ENCODE measurements at places on chromosomes 6 and 20.

- no peak for DNase-seq
These were observed 8.3 kb downstream of the KIF3B start for GRCh38 chr20:32285621-32286371.

GRCh38 chr6:21180155-21180554, 413.4 kb upstream of the SOX4 start:
- no peak for DNase-seq

DNA sequence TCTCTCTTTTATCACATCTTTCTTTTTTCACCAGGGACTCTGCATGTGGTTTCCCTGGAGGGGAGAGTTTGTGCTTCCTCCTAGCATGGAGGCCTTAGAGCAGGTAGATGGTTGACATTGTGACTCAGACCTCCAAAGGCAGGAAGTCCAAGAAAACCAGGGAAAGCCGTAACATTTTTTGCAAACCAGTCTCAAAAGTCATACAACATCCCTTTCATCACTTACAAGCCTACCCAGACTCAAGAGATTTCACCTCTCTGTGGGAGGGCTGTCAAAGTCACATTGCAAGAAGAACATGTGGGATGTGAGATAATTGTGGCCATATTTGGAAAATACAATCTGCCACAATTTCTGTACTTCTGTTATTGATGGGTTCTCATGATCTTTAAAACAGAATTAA, 46.2 kb downstream of the SNRNP48 start:
- no peak for DNase-seq

DNA sequence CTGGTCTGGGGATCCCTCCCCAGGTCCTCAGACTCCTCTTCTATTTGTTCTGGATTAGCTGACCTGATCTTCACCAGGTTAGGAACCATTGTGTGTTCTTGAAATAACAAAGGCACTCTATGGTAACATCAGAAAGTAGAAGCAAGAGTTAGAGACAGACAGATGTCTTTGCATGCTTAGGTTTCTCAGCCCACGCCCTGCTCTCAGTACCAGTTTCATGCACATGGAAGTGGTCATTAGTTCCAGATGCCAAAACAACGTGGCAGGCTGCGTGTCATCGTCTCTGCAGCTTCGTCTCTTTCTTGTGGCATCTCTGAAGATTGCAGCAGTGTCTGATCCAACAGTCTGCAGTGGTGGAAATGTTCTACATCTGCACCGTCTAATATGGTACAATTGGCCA, 89.4 kb downstream of the PACRG start:
- no peak for DNase-seq

GRCh38 chr6:82365016-82365795, 1.6 kb downstream of the TPBG start:
- no peak for DNase-seq

DNA sequence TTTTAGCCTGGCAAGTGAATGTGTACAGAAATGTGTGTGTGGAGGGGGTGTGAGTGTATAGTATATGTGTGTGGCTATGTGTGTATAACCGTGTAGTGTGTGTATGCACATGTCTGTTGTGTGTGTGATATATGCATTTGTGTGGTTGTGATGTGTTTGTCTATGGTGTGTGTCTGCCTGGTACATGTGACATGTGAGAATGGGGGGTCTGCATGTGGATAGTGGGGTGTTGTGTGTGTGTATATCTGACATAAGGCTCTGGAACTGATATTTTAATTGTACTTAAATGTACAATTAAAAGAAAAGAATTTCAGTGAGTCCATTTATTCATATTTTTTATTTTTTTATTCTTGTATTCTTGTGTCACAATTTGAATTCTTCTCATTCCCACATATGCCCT, 57.2 kb upstream of the CNR1 start:
- no peak for DNase-seq

- peak; percentile 20 for DNase-seq
These were observed 272.7 kb upstream of the PLCB4 start for GRCh38 chr20:8796088-8796660.

- no peak for DNase-seq
These were observed 36.2 kb upstream of the MRPS18A start for GRCh38 chr6:43723737-43724295.

DNA sequence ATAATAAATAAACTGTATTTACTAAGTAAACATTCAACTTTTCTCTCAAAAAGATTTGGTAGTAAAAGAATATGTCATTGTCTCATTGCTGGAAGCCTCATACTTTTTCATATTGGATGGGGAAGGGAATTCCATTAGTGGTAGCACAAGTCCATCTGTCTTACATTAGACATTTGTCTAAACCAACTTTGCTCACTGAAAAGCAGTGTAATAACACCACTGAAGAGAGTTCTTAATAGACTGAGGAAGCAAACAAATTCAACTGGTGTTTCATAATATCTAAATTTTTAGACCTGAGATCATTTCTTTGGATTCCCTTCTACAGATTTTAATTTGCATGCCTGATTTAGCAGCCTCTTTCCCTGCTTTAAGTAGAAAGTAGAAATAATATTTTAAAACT, 62.7 kb downstream of the PLCB1 start:
- no peak for DNase-seq

- DNase-seq = no peak
These were observed 57.9 kb upstream of the MAP7 start for GRCh38 chr6:136607932-136608772.

DNA sequence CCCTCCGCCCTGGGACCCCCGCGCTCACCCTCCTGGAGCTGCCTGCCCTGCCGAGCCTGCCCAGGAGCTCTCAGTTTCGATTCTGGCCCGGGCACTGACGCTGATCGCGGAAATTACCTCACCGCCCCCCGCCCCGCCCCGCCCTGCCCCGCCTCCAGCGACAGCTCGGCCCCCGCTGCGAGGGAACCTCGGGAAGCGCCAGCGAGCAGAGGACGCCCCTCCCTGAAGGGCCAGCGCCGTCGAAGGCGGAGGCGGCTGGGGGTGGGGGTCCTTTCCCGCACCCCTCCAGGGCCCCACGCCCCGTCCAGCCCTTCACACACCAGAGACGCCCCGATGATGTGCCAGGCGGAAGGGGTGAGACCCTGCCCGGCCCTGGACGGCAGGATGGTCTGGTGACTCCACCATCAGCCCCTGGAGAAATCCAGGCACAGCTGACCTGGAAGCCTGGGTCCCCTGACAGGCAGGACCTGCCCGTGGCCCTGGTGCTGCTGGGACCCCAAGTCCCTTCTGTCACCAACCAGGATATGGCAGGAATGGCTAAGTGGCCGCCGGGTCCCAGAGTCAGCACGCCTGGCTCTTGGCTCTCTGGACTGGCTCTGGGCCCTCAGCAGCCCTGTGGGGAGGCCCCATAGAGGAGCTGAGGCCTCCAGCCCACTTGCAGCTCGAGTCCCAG, at the start of gene HELZ2:
Gene HELZ2, minus strand, starts transcription at position 84 of the 673 bp plus-strand sequence. CDS start 1,854 bp downstream, outside the sequence.
- no peak for DNase-seq

DNA sequence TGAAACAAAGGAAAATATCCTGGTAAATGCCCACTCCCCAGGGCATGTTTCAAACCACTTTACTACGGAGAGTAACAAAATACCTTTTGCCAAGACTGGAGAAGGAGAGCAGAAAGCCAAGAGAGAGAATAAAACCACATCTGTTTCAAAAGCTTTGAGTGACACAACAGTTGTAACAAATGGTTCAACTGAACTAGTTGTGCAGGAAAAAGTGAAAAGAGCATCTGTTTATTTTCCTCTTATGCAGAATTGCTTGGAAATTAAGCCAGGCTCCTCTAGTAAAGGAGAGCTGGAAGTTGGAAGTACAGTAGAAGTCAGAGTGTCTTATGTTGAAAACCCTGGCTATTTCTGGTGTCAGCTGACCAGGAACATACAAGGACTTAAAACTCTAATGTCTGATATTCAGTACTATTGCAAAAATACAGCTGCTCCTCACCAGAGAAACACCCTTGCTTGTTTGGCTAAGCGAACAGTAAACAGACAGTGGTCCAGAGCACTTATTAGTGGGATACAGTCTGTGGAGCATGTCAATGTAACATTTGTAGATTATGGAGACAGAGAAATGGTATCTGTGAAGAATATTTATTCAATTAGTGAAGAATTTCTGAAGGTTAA, 2.6 kb downstream of the TDRD6 start:
- no peak for DNase-seq

DNA sequence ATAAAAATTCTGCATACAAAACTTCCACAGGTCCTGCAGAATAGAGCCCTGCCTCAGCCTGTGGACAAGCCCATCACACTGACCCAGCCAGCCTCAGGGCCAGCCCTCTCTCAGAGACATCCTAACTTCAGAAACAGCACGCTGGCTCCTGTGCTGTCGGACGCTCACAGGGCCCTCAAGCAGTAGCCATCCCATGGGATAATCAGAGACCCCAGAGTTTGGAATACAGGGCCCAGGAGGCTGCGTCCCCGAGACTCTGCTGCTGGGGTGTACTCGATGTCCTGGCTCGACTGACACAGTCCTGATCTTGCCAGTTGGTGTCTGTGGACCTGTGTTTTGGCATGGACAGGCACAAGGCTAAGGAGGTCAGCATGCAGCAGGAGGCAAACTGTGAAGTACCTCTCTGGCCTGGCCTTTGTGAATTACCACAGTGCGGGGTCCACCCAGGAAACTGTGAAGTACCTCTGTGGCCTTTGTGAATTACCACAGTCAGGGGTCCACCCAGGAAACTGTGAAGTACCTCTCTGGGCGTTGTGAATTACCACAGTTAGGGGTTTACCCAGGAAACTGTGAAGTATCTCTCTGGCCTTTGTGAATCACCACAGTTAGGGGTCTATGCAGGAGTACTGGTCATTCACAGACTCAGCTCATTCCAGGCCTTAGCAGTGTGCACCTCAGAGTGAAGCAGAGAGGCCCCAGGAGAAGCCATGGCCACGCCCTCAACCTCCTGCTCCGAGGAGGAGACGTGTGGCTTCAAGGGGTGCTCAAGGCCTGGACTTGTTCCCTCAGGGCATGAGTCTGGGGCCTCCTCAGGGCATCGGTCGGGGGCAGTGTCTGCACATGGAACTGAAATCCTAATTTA, 212.4 kb downstream of the SYNDIG1 start:
- no peak for DNase-seq

GRCh38 chr6:69647726-69648125, 149.1 kb downstream of the LMBRD1 start:
- DNase-seq = no peak

DNA sequence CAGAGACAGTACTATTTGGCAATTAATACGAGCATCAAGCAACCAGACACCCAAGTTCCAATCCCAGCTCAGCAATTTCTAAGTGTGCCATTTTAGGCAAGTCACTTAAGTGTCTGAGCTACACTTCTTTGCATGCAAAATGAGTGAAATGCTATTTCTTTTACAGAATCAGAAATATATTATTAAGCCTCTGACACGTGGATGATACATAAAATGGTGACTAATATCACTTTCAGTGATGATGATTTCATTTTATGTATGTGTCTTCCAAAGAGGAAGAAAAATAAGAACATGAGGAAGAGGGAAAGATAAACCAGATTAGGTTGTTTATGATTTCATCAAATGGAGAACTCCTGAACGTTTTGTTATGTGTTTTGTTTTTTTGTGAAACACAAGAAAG, 158.6 kb downstream of the TSHZ2 start:
- DNase-seq = no peak

DNA sequence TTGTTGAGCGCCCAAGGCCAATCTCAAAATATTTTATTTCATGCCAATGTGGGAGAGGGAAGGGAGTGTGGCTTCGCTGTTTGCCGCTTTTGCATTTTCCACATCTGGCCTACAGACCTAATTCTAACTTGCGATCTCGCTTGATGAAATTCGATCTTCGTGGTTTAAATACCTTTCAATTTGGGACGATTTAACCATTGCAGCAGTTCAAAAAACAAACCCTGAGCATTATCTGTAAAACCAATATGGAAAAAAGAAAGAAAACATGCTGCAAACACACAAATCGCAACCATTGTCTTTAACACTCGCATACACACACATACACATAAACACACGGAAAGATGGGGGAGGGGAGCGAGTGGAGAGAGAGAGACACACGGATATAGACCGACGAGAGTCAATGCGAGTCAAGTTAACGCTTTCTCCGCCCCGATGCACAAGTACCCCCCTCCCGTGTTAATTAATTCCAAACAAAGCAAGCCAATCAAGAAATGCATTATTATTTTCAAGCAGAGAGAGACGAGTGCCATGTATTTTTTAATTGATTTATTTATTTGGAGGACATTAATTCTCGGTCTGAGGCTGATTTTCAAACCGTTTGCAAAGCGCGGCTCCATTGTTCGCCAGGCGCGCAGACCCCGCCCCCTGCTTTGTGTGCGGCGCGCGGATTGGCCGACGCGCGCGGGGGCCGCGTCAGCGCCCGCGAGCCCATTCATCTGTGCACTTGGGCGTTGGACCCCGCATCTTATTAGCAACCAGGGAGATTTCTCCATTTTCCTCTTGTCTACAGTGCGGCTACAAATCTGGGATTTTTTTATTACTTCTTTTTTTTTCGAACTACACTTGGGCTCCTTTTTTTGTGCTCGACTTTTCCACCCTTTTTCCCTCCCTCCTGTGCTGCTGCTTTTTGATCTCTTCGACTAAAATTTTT, at the start of gene MARCKS:
Gene MARCKS, plus strand, starts transcription at position 721 of the 931 bp plus-strand sequence. CDS start 401 bp downstream, outside the sequence.
- peak; percentile 80 for DNase-seq

DNA sequence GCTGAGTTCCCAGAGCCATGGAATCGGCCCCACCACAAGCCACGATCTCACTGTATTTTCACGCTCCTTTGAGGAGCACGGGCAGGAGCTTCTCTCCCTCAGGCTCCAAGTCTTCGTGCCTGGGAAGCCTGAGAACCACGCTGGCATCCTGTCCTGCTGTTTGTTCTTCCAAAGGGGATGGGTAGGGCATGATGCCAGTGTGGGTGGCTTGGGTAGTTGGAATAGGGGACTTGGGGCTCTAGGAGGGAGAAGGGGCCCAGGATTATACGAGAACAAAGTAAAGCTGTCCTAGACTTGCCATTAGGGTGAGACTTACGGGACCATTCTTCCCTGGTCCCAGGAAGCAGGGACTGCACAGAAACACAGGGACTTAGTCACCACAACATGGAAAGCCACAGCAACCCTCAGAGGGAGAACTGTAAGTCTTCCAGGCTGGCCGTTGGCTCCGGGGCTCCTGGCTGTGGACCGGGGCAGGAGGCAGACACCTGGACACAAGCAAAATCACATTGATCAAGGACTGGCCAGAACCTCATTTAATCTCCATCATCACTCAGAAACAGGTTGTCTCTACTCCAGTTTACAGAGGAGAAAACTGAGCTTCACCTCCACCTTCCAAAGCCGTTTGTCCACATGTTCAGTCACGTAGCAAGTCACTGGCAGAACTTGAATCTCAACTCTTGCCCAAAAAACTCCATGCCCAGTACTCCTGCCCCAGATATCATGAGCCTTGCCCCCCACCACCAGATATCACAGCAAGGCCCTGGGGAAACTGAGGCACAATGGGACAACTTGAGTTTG, 1.3 kb downstream of the CCN5 start:
- DNase-seq = no peak

- peak; percentile 36 for DNase-seq
These were observed 314.0 kb upstream of the JAG1 start for GRCh38 chr20:10987651-10988383.
